Stimulated activated naive CD4-positive, alpha-beta T cell treated with Interleukin-2 at 50 U/mL for 16 hours (primary cell): ENCODE measurements at places on chromosomes 5 and 9.

DNA sequence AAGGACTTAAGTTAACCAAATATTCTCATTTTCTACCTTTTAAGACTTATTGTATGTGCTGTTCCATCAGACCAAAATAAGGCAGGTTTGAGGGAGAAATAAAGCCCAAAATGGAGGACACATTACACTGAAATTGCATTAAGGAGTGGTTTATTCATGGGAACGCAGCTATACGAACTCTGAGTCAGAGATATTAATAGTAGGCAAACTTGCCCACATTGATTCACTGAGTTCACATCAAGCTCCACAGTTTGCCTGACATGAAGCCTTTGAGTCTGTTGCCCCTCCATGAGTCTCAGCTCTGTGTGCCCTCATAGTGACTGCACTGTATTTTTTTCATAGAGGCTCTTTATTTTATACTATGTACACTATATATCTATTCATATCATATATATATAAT is 135.0 kb upstream of the SNX2 start:
- no peak for DNase-seq

DNA sequence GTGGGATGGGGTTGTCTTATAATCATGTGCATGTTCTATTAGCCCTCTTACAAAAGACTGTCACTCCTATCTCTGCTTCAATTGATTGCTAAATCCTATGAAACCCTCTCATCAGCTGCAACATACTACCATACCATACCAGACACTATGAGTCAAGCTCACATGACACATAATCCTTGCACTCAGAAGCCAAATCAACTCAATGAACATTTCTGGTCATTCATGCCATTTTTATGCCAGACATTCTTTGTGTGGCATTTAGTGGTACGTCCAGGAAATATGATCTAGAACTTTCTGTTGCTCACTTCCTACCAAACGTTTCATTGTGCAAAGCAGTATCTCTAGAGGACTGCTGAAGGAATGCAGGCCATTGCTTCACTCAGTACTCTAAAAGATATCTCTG is 159.2 kb upstream of the GNA14 start:
- DNase-seq: no peak

DNA sequence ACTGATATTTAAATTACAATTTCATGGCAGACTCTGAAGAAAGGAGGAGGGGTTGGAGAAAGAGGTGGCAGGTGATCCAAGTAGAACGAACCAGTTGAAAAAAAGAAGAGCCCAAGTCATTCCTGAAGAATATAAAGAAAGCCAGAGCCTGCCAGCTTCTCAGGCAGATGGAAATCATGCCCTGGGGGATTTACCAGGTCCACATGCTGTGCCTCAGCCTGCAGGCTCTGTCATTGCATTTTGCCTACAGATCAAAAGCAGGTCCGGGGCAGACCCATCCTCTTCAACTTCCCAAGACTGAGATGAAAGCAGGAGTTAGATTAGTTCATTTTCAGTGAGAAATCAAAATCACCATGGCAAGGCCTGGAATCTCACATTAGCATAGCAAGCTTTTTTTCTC is 48.5 kb downstream of the GDNF start:
- DNase-seq: no peak

- DNase-seq: no peak
Observed at GRCh38 chr5:42641336-42642005, 115.1 kb upstream of the CCDC152 start.

- DNase-seq: no peak
Observed at GRCh38 chr9:34253460-34253837, 74.6 kb downstream of the UBAP1 start.

GRCh38 chr5:171697221-171698102 is 88.2 kb upstream of the SMIM23 start:
- DNase-seq: no peak

DNA sequence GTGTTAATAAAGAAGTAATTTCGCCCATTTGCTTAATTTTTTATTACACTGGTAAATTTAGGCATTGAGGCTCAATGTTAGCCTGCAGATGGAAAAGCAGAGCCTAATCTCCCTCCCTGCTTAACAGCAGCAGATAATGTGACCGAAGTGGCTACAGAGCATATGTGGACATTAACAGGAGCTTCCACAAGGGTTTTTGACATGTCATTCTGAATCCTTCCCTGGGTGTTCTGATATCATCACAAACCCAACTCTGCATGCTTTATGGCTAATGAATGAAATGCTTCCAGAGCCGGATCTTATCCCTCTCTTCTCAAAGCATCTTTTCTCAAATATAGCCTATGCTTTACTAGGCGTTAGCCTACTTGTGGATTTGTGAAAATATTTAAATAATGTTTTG is 208.6 kb downstream of the CAAP1 start:
- DNase-seq: no peak
